ENCODE measurements at places on chromosomes 6 and 20. TPM values are rescaled to one million over a fixed set of nuclear protein-coding genes. Genes with fewer than 3 reads are reported as not detected.

CASS4 gene
- total RNA-seq: 5.1 TPM

CCN6 gene
- not detected for total RNA-seq

PROCR gene
- 1.5 TPM for total RNA-seq

APCDD1L gene
- not detected for total RNA-seq

PNLDC1 gene
- 0.40 TPM for total RNA-seq

C6orf163 gene
- 0.29 TPM for total RNA-seq

F13A1 gene
- not detected for total RNA-seq

BTNL2 gene
- not detected for total RNA-seq

SIM1 gene
- total RNA-seq: not detected

RIPOR3 gene
- not detected for total RNA-seq

DSP gene
- not detected for total RNA-seq

SDCBP2 gene
- total RNA-seq: 5.5 TPM

C20orf141 gene
- not detected for total RNA-seq

DNA sequence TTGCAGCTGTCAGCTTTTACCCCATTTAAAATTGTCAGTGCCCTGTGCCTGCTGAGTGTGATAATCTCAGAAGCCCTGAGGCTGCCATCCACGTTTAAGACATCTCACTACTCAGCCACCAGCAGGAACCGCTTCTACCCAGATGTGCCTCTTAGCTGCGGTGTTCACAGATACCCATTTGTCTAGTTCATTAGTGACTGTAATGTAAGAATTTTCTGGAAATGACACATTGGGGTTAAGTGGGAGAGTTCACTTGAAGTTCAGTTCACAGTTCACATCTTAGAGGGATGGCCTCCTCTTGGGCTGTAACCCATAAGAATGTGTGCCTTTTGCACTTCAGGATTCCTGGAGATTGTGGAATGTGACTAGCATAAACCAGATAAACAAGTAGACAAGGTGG, 477.7 kb downstream of the BTBD3 start:
- no peak for DNase-seq

- DNase-seq: peak; percentile 95
Observed at GRCh38 chr6:33788694-33789549, at the start of gene LEMD2. Gene LEMD2, minus strand, starts transcription at chr6:33789130. Its CDS starts 14 bp downstream, at chr6:33789116.

GRCh38 chr6:53214172-53214571, 65.5 kb upstream of the GCM1 start:
- no peak for DNase-seq

- DNase-seq: no peak
Observed at GRCh38 chr20:20823476-20823881, 111.0 kb upstream of the RALGAPA2 start.

DNA sequence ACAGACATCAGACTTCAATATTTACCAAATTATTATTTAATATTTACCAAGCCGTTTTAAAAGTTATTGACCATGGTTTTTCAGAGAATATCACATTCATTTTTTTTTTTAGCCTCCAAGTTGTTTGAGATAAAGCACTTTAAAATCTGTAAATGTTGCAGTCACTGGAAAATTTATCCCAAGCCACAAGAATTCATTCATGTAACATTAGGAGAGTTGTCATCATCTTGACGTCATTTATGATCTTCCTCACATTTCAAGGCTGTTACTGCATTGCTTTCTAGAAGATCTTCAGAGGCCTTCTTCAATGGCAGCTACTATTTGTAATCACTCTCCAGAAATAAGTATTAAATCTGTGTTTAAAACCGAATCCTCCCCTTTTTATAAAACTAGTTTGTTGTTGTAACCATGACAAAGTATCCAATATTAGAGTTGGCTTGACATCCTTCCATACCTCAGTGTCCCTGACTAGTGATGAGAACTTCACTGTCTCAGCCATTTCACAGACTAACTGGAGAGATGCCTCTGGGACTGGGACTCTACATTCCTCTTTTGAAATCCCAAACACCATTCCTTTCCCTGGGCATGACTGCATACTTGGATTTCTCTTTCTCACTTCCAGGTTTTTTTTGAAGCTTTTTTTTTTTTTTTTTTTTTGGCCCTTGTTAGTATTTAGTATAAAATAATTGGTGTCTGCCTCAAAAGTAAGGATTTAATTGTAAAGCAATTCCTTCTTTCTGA, 100.1 kb downstream of the ZFAND3 start:
- DNase-seq: no peak

GRCh38 chr6:24899136-24899996, 36.4 kb downstream of the RIPOR2 start:
- no peak for DNase-seq

GRCh38 chr6:81215092-81215432, 537.4 kb downstream of the TENT5A start:
- DNase-seq: no peak

DNA sequence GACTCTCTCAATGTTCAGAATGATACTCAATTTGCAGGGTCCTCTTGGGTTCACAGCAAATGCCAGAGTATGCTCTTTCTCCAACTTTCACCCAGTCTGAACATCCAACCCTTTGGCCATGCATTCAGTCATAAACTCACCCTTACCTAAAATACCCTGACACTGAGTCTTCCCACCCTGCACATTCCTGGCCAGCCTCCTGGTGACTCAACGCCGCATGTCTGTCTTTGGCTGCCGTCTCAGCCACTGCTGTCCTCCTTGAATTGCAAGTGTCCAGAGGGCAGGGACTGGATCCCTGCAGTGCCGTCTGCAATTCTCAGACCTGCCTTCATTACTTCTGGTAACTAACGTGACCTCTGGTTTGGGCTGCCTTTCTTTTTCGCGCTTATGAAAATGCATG, 593.4 kb downstream of the QKI start:
- no peak for DNase-seq

DNA sequence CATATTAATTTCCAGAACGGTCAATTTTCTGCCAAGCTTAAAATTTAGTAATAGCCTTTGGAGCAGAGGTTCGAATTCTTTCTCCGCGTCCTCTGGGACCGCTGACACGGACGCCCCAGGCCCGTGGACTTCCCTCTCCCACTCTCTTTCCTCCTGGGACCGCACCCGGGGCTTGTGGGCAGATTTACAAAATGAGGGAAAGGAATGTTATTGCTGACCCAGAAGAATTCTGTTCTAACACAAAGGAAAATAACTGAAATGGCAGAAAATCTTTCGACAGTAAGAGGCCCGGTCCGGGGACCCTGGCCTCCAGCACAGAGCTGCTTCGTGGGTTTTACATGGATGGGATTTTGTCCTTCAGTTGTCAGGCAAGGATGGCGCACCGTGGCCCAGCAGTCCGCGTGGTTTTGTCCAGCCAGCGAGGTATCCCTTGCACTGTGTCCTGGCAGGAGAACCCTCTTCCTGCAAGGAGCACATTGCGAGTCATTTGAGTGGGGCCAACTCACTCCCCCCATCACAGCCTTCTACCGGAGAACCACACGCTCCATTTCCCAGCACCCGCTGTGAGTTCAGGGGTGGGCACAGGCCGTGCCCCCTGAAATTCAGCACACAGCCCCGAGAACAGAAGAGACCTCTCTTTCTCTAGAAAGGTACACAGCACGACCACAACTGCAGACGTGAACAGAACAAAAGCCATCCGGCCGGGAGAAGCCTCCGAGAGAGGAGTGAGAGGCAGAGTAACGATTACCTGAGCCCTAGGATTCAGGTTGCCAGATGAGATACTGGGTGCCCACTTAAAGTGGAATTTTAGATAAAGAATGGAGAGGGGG, 106.0 kb upstream of the AFDN start:
- no peak for DNase-seq

- no peak for DNase-seq
Observed at GRCh38 chr6:84093441-84094435, 60.2 kb downstream of the MRAP2 start.

GRCh38 chr6:63677282-63677681, 41.7 kb downstream of the PHF3 start:
- DNase-seq: no peak

DNA sequence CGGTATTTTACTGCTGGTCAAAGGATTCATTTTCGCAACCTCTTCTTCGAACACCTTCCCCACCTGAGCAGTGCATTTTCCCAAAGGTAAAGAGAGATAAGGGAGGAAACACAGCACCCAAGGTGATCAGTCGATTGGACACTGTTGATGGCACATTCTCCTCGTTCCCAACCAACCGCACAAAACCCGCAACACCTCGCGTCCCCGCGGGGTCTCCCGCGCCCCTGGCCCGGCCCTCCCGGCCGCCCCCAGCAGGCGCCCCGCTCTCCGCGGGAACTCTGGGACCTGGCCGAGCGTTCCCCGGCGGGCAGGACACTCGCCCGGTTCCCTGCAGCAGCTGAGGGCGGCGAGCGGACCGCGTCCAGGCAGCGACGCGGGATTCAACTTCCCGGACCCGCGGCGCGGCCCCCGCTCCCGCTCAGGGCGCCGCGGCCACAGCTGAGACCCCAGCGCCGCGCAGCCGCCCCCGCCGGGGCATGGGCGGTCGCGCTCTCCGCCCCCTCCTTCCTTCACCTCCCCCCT, 506 bp downstream of the RGS17 start:
- no peak for DNase-seq

DNA sequence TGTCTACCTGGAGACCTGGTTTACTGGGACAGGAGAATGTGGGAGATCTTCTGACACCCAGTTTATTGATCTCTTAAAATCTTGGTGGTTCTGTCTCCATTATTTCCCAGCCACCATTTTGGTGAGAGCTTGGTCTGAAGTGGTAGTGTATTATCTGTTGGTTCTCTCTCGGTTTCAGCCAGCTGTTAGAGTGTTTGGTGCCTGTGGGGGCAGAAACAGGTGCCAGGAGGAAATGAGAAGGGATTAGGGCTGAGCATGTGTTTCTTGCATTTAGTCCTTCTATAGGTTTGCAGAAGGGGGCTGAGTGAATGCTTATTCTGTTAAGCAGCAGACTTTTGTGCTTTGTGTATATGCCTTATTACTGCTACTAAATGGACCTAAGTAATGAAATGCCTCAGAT, 9.6 kb downstream of the JARID2 start:
- peak; percentile 53 for DNase-seq

GRCh38 chr6:54264581-54265272, 43.5 kb upstream of the TINAG start:
- DNase-seq: no peak

DNA sequence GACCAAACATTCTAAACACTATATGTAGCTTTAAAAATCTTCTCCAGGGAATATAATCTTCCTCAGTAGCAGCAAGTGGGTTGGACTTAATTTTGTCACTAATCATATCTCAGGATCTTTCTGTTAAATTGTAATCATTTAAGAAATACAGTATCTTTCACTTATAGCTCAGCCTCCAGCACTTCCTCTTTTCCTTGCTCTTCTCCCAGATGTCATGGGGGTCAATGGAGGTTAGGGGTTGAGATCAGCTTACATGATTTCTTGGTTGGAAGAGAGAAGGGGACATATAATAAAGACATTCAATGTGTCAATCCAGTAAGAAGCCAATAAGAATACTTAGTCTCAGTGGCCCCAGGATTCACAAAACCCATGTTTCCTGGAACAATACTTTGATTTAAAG, 15.7 kb upstream of the REPS1 start:
- DNase-seq: no peak

- DNase-seq: no peak
Observed at GRCh38 chr6:25010902-25011625, 75.3 kb upstream of the RIPOR2 start.

DNA sequence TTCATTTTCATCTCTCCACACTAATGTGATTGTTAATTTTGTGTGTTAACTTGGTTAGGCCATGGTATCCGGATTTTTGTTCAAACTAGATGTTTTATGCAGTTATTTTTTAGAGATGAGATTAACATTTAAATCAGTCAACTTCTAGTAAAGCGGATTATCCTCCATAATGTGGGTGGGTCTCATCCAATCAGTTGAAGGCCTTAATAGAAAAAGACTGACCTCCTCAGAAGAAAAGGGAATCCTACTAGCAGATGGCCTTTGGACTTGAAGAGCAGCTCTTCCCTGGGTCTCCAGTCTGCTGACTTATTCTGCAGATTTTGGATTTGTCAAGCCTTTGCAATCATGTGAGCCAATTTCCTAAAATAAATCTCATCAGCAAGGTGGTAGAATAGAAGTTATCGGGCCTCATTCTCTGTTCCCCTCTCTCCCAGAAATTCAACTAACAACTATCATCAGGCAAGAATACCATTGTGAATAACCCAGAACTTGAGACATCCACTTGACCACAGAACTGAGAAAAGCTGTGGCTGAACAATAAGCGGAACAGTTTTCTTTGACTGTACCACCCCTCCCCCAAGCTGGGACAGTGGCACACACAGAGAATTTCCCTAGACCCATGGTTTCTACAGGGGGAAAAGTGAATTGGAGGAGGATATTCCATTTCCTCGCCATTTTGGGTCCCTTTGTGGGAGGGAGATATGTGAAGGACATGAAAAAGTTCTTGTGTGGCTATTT, 323.0 kb downstream of the UTRN start:
- DNase-seq: no peak

All from activated naive CD4-positive, alpha-beta T cell treated with anti-CD3 and anti-CD28 coated beads for 36 hours (primary cell).